ENCODE measurements at places on chromosomes 7 and 10.

GRCh38 chr7:156640949-156641485 lies 443 bp downstream of the RNF32 start:
- DNase-seq: peak; percentile 46

GRCh38 chr7:85070967-85071628 lies 115.8 kb downstream of the SEMA3D start:
- DNase-seq: no peak

DNA sequence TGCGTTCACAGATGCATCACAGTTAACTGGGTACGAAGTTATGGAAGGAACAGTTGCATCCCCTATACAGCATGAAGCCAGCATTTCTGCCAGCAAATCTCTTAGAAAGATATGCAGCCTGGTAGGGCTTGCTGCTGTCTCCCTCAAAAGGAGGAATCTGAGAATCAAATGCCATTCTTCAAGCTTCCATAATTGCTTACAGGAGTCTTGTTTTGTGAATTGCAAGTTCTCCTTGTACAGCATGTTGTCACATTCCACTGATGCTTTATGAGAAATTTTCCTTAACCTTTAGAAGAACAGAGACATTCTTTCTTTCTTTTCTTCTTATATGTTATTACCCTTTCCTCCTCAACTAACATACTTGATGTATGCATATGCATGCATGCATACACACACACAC lies 134.6 kb downstream of the CHRM2 start:
- DNase-seq: no peak

DNA sequence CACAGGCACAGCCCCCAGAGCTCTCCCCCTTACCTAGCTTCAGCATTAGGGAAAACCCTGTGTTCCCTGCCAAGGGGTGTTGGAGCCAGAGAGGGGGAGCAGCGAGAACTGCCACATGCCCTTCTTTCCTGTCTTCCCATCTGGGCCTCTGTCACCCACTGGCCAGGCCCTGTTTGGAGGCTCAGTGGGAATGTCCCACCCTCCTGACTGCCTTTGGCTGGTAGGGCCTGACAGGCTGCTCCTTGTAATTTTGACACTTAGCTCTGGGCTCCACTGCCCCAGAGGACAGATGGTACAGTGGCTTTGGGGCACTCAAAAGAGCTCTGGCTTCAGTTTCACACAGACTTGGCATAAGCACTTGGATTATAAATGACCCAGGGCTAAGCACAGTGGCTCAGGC lies 50.6 kb downstream of the GRID2IP start:
- no peak for DNase-seq

GRCh38 chr7:54841772-54842697 lies 83.0 kb upstream of the SEC61G start:
- DNase-seq: peak; percentile 58

GRCh38 chr10:48210391-48210790 lies 64.1 kb downstream of the FRMPD2 start:
- DNase-seq: no peak

DNA sequence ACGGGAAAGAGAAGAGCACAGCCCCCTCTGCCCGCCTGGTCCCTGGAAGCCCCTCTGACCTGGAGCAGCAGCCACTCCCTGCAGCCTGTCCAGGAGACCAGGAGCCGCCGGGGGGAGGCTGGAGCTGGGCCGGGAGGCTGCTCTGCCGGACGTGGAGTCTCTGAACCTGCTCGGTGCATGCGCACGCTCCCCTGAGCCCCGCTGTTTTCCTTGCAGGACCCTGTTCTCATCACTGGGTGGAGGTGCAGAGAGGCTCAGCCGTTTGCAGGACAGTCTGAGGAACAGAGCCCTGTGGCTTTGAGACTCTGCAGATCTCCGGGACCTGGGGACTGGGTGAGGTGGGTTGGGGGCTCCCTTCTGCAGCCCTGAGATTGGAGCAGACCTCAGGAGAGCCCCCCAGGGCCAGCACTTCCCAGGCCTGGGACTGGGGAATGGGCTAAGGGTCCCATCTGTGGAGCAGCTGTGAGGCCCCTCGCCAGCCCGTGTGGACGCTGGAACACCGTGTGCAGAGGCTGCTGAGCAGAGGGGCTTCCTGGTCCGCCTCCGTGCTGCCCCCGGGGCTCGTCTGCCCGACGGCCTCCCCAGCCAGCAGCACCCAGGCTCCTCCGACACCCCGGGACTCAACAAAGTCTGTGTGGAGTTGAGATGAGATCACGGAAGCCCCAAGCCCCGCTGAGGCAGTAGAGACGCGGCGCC lies 48.5 kb upstream of the ADGRA1 start:
- DNase-seq: no peak

GRCh38 chr7:124930173-124930623 lies 573 bp upstream of the POT1 start:
- DNase-seq: no peak

- DNase-seq: no peak
These were observed 95.7 kb downstream of the PKD1L1 start for GRCh38 chr7:47852330-47853245.

DNA sequence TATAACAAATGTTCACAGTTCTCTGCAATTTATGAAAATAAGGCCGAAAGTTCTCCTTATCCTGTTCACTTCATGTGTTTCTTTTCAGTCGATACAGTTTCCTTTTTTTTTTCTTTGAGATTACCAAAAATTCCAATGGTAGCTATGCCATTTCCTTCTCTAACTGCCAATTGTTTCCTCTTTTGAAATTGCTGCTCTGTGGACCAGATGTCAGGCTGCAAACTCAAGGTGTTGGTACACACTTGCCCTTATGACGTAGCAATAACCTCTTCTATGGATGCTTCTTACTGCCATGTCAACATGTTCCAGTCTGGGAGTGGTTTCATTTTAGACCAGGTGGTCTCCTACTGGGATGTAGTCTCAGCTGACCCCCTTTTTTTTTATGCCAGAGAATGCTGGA lies 52.9 kb downstream of the CASD1 start:
- peak; percentile 48 for DNase-seq

- DNase-seq: no peak
These were observed 8.5 kb upstream of the RABGEF1 start for GRCh38 chr7:66731986-66732385.

GRCh38 chr7:45710271-45711160 lies 136.3 kb downstream of the ADCY1 start:
- no peak for DNase-seq

DNA sequence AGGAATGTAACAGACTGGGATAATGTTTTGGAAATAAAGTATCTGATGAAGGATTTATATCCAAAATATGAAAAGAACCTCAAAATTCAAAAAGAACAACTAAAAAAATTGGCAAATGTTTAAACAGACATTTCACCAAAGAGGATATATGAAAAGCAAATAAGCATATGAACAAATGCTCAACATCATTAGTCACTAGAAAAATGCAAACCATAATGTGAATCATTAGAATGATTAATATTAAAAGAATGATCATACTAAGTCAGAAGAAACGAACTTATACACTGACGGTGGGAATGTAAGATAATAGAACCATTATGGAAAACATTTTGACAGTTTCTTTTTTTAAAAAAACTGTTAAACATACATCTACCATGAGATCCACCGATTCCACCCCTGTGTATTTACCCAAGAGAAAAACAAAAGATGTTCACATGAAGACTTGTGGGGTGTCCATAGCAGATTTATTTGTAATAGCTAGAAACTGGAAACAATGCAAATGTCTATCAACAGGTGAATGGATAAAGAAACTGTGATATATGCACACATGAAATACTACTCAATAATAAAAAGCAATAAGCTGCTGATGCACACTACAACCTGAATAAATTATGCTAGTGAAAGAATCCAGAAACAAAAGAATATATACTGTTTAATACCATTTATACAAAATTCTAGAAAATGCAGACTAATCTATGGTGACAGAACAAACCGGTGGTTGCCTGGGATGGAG lies 35.7 kb downstream of the PRKG1 start:
- no peak for DNase-seq

GRCh38 chr10:34936061-34936460 lies 121.0 kb upstream of the PARD3 start:
- no peak for DNase-seq

GRCh38 chr10:44934416-44935200 lies 23.5 kb downstream of the TMEM72 start:
- DNase-seq: no peak

GRCh38 chr7:47622586-47622945 lies 40.7 kb upstream of the TNS3 start:
- DNase-seq: no peak

DNA sequence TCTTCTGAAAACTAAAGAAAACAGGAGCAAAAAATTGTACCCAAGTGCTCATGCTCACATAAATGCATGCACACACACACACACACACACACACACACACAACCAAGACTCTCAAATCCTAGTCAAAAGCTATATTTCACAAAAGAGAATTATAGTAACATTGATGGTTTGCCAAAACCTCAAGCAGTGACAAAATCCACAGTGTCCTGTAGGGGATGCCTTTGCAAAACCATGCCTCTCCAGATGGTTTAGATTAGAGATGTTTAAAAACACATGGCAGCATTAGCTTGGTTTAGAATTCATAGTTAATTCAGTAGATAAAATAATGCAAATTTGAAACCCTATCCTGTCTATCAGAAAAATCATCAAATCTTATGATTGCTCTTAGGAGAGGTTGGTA lies 232.2 kb downstream of the DYNC1I1 start:
- no peak for DNase-seq

DNA sequence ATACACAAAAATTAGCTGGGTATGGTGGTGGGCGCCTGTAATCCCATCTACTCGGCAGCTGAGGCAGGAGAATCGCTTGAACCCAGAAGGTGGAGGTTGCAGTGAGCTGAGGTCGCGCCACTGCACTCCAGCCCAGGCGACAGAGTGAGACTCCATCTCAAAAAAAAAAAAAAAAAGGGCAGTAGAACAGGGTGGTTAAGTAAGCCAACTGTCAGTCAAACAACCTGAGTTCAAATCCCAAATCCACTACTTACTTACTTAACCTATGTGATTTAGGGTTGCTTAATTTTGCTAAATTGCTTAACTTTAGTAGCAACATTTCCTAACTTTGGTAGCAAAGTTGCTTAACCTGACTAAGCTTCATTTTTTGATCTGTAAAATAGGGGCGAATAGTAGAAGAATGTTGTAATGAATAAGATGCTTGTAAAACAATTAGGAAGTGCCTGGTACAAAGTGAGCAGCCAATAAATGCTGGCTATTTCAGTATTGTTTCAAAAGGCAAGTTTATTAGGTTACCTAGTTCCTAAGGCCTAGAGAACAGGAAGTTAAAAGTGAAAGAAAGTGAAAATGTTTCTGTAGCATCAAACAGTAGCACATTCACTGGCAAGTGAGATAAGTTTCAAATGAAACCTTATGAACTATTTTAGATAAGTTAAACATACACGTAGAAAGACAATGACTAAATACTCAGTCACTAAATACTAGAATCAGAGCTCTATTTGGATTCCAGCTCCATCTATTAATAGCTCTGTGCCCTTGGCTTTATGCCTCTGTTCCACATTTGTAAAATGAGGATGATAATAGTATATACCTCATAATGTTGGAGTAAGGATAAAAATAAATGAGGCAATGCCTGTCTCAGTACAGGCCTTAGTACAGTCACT lies 64.3 kb downstream of the HOXA1 start:
- peak; percentile 63 for DNase-seq

DNA sequence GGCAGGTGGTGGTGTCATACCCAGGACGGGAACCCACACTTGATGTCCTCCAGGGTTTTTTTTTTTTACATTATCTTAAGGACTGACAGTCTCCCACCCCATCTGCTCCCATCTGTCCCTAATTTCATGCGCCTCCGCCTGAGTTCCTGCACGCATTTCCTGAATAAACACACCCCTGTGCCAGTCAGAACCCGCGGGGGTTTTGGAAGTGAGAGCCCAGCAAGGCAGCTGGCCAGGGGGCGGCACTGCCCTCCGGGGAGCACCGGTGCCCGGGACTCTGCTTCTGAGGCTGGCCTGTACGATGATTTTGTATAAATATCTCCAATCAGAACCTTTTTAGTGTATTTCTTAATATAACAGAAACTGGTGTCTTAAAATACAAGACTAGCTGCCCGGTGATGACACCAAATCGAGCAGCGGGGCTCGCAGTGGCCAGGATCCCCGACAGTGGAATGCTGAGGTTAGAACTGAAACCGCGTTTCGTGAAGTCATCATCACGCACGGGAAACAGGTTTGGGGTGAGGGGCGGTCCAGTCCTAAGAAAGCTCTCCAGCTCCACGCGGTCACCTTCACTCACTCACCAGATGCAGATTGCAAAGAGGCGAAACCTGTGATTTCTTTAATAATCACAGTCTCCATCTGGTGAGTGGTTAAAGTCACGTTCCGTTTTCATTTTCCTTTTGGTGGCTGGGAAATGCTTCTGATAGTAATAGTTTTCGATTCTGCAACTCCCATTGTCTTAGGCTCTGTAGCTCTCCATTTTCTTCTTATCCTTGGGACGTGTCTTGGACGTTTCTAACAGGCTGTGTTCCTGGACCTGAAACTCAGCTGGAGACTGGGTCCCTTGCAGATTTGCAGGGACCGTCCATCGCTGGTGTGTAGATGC lies 19.7 kb downstream of the BNIP3 start:
- DNase-seq: no peak

GRCh38 chr7:52197221-52197620 lies 838.2 kb upstream of the POM121L12 start:
- no peak for DNase-seq

DNA sequence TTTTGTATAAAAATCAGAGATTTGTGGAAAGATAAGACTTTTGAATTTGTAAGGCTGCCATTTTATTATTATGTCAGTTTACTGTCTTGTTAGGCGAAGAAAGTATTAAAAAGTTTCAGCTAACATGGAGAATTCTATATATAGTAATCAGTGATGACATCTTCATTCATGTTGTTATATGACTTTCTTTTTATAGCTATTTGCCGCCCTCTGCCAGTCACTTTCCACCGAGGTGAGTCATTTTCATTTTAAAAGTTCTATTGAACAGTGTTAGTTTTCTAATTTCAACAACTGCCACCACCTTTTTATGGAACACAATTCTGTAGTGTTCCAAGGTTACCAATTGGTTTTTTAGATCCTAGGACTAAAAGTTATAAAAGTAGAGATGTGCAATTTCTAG lies 11.8 kb downstream of the CUTC start:
- DNase-seq: no peak

DNA sequence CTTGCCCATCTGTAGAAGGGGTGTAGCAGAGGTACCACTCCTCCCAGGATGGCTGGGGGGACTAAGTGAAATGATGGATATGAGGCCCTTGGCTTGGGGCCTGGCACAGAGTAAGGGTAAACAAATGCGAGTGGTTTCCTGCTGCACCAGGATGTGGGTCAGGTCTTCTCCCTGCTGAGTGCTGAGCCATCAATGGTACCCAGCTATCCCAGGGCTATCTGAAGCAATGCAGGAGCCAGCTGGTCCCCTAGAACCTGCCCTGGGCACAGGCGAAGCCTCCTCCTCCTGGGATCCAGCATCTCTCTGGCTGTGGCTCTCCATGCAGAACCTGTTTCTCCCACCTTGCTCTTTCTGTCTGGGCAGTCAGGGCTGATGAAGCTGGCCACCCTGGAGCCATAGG lies 20.9 kb upstream of the GOLGA7B start:
- DNase-seq: no peak

Data from Kasumi-1 (cell line).